ENCODE measurements at places on chromosomes 6 and 20. TPM values are rescaled to one million over a fixed set of nuclear protein-coding genes. Genes with fewer than 3 reads are reported as not detected.

The ZC3H12D gene
- 0.29 TPM for polyA plus RNA-seq

The SNAP91 gene
- 0.62 TPM for polyA plus RNA-seq

The CENPB gene
- polyA plus RNA-seq = 44.7 TPM

The COL9A3 gene
- 20.8 TPM for polyA plus RNA-seq

The KIAA0408 gene
- 2.7 TPM for polyA plus RNA-seq

The SYNDIG1 gene
- 7.5 TPM for polyA plus RNA-seq

The THBD gene
- polyA plus RNA-seq = 7.8 TPM

The SMPDL3A gene
- polyA plus RNA-seq = 14.7 TPM

The HLA-DOB gene
- polyA plus RNA-seq = 0.10 TPM

The PRND gene
- 4.6 TPM for polyA plus RNA-seq

The MOCS1 gene
- 11.1 TPM for polyA plus RNA-seq

The IL17A gene
- polyA plus RNA-seq = not detected

The SPEF1 gene
- 2.5 TPM for polyA plus RNA-seq

The TRIM15 gene
- polyA plus RNA-seq = 0.16 TPM

The SLC35F1 gene
- 3.0 TPM for polyA plus RNA-seq

The DOK5 gene
- 8.0 TPM for polyA plus RNA-seq

The TAF4 gene
- polyA plus RNA-seq = 18.3 TPM

The KLHDC3 gene
- 91.7 TPM for polyA plus RNA-seq

The E2F1 gene
- 10.7 TPM for polyA plus RNA-seq

The GTSF1L gene
- not detected for polyA plus RNA-seq

The ZFP57 gene
- polyA plus RNA-seq = 0.28 TPM

The ID4 gene
- 148 TPM for polyA plus RNA-seq

The IMPG1 gene
- 2.9 TPM for polyA plus RNA-seq

The MLN gene
- 2.2 TPM for polyA plus RNA-seq

The CRISP2 gene
- not detected for polyA plus RNA-seq

The NAPB gene
- 15.3 TPM for polyA plus RNA-seq

The REM1 gene
- 0.11 TPM for polyA plus RNA-seq

The PAK5 gene
- polyA plus RNA-seq = 0.45 TPM

The MOG gene
- polyA plus RNA-seq = 0.20 TPM

The PPP1R14C gene
- 27.6 TPM for polyA plus RNA-seq

The JPH2 gene
- 1.7 TPM for polyA plus RNA-seq

The CST5 gene
- polyA plus RNA-seq = 0.55 TPM

The PCK1 gene
- polyA plus RNA-seq = 12.6 TPM

The ECT2L gene
- 0.36 TPM for polyA plus RNA-seq

The AK9 gene
- 13.4 TPM for polyA plus RNA-seq

The RIN2 gene
- 40.5 TPM for polyA plus RNA-seq

The CCN6 gene
- 3.8 TPM for polyA plus RNA-seq

The CGA gene
- polyA plus RNA-seq = not detected

The RNF39 gene
- 1.7 TPM for polyA plus RNA-seq

The TBX18 gene
- 10.1 TPM for polyA plus RNA-seq

The OR12D2 gene
- not detected for polyA plus RNA-seq

The NCOA3 gene
- polyA plus RNA-seq = 36.4 TPM

The MUC21 gene
- polyA plus RNA-seq = not detected

The SLC32A1 gene
- 3.0 TPM for polyA plus RNA-seq

The SYNGAP1 gene
- polyA plus RNA-seq = 32.6 TPM

The RIPPLY2 gene
- polyA plus RNA-seq = not detected

The SASH1 gene
- polyA plus RNA-seq = 25.2 TPM

The SEL1L2 gene
- polyA plus RNA-seq = not detected

The MYB gene
- polyA plus RNA-seq = 5.5 TPM

The ZSCAN12 gene
- polyA plus RNA-seq = 14.8 TPM

The FAM83B gene
- 12.7 TPM for polyA plus RNA-seq

The PHACTR3 gene
- 10.8 TPM for polyA plus RNA-seq

The SLX4IP gene
- polyA plus RNA-seq = 6.8 TPM

The BACH2 gene
- polyA plus RNA-seq = 10.4 TPM

The TRIM40 gene
- 0.10 TPM for polyA plus RNA-seq

The NKX2-2 gene
- polyA plus RNA-seq = not detected

The GGTLC1 gene
- not detected for polyA plus RNA-seq
